Choroid plexus epithelial cell (primary cell): ENCODE measurements at places on chromosomes 13 and 19.

DNA sequence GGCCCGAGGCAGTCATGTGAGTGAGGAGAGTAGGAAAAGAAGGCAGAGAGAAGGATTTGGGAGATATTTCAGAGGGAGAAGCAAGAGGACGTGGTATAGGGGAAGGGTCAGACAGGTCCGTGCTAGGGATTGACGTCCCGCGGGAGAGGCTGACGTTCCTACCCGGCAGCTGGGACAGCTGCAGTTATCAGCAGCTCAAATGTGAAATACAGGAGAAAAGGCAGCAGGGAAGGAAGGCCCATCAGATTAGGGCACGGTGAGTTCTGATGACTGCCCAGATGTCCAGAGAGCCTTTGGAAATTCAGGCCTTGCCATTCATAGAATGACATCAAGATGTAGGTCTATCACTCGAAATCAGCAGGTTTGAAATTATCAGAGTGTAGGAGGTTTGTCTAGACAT is 88.4 kb downstream of the IRS2 start:
- DNase-seq = no peak

DNA sequence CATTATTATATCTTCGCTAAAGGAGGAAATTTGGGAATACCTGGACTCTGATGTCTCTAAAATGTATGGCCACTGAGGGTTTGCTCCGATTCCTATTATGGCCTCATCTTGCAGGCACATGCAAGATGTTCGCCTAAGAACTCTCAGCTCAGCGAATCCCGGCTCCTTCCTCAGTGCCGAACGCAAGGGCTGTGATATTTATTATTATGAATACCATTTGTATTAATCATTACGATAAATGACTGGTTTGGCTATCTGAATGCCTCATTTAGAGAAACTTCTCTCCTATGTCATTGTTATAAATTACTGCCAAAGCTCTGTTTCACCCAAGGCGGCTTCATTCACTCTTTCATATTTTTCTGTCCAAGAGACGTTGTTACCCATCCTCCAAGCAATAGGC is 369.7 kb upstream of the TSHZ3 start:
- DNase-seq = no peak

GRCh38 chr19:31127134-31127967 is 221.9 kb downstream of the TSHZ3 start:
- peak; percentile 97 for DNase-seq

DNA sequence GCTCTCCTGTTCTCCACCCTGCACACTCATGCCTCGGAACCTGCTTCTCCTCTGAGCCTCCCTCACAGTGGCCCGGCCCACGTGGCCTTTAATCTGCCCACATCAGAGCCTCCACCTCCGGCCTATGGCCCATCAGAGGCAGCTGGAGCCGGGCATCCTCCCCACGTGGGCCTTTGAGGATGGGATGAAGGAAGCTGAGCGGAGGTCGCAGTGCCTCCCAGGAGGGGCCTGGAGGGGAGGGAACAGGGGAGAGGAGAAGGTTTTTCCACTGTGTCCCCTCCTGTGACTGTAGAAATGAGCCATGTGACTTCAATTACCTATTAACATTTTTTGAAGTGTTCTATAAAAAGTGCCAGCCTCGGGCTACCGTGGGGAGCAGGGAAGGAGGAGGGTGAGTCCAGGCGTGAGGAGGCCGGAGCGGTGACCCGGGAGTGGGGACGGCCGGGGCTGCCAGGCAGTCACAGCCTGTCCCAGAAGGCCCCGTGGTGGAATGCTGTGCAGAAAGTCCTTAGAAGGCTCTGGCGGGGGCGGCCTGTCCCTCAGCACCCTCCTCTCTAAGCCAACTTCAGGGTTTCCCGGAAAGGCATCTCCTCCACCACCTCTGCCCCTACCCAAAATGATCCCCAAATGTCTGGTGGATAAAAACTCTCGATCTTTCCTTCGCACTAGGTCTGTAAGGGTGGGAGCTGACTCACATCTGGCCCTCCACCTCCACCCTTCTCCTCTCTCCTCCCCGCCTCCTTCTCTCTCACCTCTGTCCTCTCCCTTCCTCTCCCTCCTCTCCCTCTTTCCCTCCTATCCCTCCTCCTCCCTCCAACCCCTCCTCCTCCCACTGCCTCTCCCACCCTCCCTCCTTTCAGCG is 24.8 kb upstream of the SLC1A5 start:
- DNase-seq = no peak

DNA sequence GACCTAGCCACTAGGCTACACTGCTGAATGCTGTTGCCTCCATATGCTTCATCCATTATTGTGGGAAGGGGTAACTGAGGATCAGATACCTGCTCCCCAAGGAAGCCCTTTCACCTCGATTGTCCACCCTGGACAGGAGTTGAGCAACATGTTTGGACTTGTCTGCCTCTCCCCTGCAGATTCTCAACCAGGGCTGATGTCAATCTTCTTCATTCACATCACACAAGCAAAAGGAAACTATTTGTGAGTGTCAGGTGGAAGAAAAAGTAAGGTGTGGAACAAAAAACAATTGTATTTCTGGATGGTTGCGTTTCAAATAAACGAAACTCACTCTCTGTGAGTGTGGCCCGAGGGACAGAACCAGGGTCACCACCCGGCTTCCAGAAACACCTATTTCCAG is 29.5 kb upstream of the MUC16 start:
- DNase-seq = no peak

DNA sequence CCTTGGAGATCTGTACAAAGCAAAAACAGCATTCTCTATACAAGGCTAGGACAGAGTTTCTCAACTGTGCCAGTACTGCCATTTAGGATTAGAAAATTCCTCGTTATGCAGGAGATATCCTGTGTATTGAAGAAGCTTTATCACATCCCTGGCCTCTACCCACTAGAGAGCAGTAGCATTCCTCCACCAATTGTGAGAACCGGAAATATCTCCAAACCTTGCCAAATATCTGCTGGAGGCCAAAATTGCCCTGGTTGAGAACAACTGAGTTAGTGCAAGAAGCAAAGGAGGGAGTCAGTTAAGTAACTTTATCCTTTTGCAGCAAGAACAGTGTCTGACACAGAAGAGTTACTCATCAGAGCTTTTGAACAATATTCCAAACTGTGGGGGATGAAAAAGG is 16.2 kb upstream of the FREM2 start:
- peak; percentile 77 for DNase-seq

DNA sequence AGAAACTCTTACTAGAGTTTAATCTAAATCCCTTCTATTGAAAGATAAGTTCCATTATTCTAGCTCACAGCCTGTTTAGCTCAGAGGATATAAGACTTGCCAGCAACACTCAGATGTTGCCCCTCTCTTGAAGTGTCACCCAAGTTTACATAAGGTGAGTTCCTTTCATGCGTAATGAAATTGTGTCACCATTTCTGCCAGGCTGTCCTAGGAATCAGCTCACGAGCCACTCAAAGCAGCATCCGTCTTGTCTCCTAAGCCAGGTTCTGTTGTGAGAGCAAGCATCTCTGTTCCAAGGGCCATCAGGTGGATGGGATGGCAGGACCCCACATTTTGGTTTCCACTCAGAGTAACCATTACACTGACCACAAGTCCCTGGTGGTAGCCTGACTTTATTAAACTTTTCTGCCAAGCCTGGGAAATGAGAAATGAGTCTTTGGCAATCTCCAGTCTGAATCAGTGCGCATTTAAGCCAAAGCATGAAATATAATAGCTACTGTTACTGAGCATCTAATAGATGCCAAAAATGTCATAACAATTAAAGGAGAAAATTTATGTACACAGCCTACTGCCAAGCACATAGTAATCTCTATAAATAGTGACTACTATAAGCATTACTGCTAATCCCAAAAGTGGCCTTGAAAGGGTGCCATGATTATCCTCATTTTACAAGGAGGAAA is 179.6 kb upstream of the MIR17HG start:
- DNase-seq = no peak
